ENCODE measurements at places on chromosomes 1 and 21. TPM values are rescaled to one million over a fixed set of nuclear protein-coding genes. Genes with fewer than 3 reads are reported as not detected.

- DNase-seq = no peak
Observed at GRCh38 chr1:67684526-67685066, 405 bp upstream of the GADD45A start.

- DNase-seq = no peak
Observed at GRCh38 chr1:157176016-157176415, 37.8 kb upstream of the ETV3 start.

DNA sequence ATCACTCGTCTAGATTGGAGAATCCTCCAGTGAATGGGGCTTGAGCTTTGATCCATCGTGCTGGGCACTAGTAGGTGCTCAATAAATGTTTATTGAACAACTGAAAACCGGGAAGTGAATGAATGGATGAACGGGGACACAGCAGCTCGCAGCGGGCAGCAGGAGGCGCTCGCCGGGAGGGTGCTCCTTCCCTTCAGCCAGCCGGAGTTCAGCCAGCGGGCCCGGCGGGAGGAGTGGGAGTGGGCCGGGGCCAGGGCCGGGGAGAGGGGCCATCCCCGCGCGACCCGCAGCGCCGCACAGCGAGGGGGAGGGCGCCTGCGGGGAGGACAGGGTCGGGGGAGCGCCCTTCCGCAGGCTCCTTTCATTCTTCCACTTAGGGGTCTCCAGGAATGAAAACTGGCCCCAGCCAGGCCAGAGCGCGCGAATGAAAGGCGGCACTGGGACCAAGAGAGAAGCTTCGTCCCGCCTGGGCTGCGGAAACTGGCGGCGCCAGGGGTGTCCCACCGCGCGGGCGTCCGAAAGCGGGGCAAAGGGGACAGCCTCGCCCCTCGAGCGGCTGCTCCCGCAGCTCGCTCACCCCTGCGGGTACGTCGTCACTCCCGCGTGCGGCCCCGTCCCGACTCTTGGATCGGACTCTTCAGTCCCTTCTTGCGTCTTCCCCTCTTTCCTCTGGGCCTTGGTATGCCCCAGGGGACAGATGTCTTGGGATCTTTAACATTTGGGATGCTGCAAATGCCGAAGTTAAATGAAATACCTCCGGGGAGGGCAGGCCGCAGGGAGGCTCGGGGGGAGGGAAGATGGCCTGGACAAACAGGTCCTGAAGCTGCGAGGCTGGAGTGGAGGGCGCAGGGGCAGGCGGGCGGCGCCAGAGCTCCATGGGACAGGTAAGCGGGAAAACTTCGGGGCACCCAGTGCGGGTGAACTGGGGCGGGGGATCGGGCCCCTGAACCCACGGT lies 3.6 kb upstream of the INAVA start:
- no peak for DNase-seq

DNA sequence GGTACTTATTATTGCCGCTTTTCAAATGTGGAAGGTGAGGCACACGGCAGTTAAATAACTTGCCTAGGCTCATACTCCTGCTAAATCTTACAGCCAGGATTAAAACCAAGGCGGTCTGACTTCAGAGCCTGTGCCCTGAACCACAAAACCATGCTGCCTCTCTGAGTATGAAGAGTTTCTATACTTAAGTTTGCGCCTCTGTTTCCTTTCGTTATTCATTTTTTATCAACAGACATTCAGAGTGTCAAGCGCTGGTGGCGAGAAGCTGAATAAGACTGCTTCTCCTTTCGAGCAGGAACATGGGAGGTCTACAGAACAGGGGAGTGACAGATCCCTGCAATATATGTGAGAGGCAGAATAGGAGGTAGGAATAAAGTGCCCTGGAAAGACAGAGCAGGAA lies 96.0 kb upstream of the DUSP10 start:
- DNase-seq = no peak

GRCh38 chr1:203086992-203087763 lies 1.4 kb upstream of the MYOG start:
- no peak for DNase-seq

DNA sequence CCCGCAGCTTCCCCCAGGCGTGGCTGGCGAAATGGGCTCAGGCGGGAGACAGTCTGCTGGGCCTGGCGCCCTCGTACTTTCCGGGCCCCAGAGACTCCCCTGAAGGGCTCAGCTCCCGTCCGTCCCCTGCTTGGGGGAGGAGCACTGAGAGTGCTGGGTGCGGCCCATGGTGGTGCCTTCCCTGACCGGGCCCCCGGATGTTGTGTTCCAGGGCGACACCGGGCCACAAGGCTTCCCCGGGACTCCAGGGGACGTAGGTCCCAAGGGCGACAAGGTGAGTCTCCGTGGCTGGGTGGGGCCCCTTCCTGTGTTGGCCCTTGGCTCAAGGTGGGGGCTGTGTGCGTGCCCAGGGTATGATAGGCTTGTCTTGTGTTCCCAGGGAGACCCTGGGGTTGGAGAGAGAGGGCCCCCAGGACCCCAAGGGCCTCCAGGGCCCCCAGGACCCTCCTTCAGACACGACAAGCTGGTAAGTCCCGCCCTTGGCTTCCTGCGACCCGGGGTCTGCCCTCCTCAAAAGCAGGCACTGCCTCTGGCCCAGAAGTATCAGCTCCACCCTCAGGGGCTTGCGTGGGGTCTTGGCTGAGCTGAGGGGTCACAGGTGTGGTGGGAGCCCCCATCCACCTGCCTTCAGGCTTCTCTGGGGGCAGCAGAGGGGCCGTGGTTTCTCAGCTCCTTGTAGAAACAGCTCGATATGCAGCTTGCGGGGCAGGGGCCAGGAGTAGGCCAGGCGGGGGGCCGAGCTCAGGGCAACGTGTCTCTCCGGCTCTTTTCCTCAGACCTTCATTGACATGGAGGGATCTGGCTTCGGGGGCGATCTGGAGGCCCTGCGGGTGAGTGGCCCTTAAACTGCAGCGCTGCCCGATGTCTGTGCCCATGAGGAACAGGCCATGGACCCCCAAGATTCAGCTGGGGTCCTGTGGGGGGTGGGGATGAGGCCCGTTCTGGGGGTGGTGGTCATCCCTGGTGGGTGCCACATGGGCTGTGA lies 62.3 kb downstream of the SLC19A1 start:
- DNase-seq = no peak

GRCh38 chr1:218810306-218810705 lies 363.4 kb upstream of the LYPLAL1 start:
- DNase-seq = no peak

GRCh38 chr1:16111771-16112595 lies 38.5 kb upstream of the FAM131C start:
- DNase-seq = no peak

GRCh38 chr1:201363467-201363866 lies 14.0 kb downstream of the TNNT2 start:
- peak; percentile 6 for DNase-seq

GRCh38 chr1:2001773-2002411 lies 1.7 kb downstream of the CFAP74 start:
- DNase-seq = no peak

DNA sequence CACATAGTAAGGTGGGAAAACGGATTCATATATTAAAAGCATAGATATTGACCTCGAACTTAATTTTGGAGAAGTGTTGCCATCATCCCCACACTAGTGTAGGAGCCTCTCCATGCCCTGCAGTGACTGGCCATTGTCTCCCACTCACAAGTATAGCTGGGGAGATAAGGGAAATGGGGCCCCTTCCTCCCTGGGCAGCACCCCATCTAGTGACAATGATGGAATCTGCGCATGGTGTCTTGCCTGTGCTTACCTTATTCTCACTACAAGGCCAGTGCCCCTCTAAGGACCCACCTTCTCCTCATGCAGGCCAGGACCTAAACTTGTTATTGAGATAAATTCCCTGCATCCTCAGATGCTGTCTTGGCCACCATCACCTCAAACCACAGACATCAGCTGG lies 374.9 kb downstream of the NTNG1 start:
- DNase-seq = no peak

DNA sequence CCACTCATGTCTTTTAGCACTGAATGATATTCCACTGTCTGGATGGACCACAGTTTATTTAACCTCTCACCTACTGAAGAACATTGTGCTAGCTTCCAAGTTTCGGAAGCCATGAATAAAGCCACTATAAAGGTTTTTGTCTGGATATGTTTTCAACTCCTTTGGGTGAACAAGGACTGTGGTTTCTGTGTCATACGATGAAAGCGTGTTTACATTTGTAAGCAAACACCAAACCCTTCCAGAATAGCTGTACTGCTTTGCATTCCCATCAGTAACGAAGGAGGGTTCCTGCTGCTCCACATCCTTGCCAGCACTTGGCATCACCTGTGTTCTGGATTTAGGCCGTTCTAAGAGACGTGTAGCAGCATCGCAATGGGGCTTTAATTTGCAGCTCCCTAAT lies 10.7 kb upstream of the ARHGEF16 start:
- DNase-seq = no peak

GRCh38 chr1:231196728-231197127 lies 34.9 kb downstream of the TRIM67 start:
- DNase-seq = no peak

DNA sequence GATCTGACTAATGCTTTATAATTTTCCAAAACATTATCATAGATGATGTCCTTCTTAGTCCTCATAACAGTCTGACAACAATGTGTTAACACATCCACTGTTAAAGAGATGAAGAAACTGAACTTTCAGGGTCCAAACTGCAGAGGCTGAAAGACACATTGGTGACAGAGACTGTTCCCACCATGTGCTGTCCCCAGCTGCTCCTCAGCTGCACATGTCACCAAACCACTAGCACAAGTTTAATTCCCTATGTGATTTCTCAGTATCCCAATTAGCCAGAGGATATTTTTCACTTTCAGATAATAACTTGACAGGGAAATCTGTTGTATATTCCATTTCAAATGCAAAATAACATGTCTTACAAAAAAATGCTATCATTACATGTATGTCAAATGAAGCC lies 24.6 kb downstream of the LAMC2 start:
- no peak for DNase-seq

Gene SPSB1
- 42.2 TPM for total RNA-seq

Gene C1orf210
- total RNA-seq = 14.6 TPM

Gene LHX8
- total RNA-seq = not detected

Gene GNG4
- 0.13 TPM for total RNA-seq

Gene AIM2
- total RNA-seq = not detected

Measured in suprapubic skin (tissue), 4 donors.